ENCODE measurements at places on chromosomes 12 and 14. TPM values are rescaled to one million over a fixed set of nuclear protein-coding genes. Genes with fewer than 3 reads are reported as not detected.

GRCh38 chr14:37078131-37078530 lies 94.3 kb downstream of the SLC25A21 start:
- DNase-seq = no peak
- H3K27ac ChIP-seq = no peak overlapping the region
- no peak overlapping the region for H3K4me3 ChIP-seq
- no peaks in the 10 kb centered on the region for H3K36me3 ChIP-seq
- H3K4me1 ChIP-seq = peaks cover 4% of the 10 kb centered on the region
- no peaks in the 10 kb centered on the region for H3K27me3 ChIP-seq

PPFIA2 gene
- polyA plus RNA-seq = 1.2 TPM

GRCh38 chr12:13365748-13366366 lies 169.3 kb downstream of the EMP1 start:
- no peaks in the 10 kb centered on the region for H3K36me3 ChIP-seq
- no peak overlapping the region for H3K27ac ChIP-seq
- peaks cover 12% of the 10 kb centered on the region for H3K4me1 ChIP-seq
- DNase-seq = no peak

GRCh38 chr12:97148941-97149559 lies 242.0 kb downstream of the NEDD1 start:
- no peak overlapping the region for H3K27ac ChIP-seq
- H3K36me3 ChIP-seq = no peaks in the 10 kb centered on the region
- no peak overlapping the region for H3K4me3 ChIP-seq
- H3K4me1 ChIP-seq = no peaks in the 10 kb centered on the region
- DNase-seq = peak; percentile 85

GRCh38 chr12:93664573-93665138 lies 12.5 kb upstream of the CRADD start:
- H3K4me1 ChIP-seq = no peaks in the 10 kb centered on the region
- no peak for DNase-seq
- no peaks in the 10 kb centered on the region for H3K27me3 ChIP-seq
- H3K36me3 ChIP-seq = no peaks in the 10 kb centered on the region

DNA sequence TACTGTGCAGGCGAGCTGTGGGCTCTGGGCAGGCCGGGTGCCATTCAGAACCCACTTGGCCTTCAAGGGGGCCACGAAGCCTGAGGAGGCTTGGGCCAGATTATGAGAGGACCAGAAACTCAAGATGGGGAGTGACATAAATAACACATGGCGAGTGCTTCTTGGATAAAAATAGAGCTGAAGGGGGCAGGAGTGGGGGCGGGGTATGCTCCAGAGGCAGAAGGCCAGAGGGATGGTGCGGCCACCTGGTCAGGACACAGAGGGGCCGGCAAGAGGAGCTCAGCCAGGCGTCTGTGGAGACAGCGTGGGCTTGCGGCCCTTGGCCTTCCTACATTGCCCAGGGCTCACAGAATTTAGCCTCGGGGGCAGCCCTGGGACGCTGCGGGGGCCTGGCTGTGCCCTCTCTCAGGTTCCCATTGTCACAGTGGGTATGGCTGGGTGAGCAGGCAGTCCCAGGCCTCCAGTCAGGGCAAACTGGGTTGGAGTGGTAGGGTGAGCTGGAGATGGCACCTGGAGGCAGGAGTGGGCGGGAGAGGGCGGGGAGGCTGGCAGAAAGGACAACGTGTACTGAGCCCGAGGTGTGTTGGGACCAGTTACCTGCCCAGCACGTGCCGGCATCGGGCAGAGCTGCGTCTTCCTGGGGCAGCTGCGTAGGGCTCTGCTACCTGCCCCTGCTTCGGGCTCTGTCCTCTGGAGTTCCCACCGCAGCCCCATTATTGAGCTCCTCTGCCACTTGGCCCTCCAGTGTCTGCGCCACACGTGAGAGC lies 7.4 kb upstream of the SLC25A29 start:
- no peaks in the 10 kb centered on the region for H3K36me3 ChIP-seq
- H3K4me1 ChIP-seq = peaks cover 11% of the 10 kb centered on the region
- DNase-seq = no peak
- H3K27ac ChIP-seq = no peak overlapping the region
- no peak overlapping the region for H3K4me3 ChIP-seq

GRCh38 chr14:90575781-90576180 lies 179.0 kb downstream of the CALM1 start:
- H3K4me3 ChIP-seq = no peak overlapping the region
- H3K4me1 ChIP-seq = no peaks in the 10 kb centered on the region
- H3K27me3 ChIP-seq = no peaks in the 10 kb centered on the region

DNA sequence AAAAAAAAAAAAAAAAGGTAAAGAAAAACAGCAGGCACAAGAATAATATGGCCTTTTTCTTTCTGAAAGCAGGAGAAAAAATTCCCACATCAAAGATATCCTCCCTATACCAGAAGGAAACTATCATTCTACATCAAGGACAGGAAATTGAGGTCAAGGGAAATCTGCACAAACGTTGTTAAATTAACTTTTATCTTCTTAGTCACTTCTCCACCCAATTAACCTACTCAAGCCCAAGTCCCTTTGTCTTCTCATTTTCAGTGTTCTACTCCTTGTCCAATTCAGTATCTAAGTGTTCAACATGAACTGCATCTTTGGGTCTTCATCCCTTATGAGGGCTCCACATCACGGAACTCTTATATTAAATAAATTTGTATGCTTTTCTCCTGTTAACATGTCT lies 15.7 kb downstream of the NDUFA12 start:
- H3K36me3 ChIP-seq = no peaks in the 10 kb centered on the region
- no peak for DNase-seq
- no peak overlapping the region for H3K27ac ChIP-seq
- no peaks in the 10 kb centered on the region for H3K27me3 ChIP-seq
- no peaks in the 10 kb centered on the region for H3K4me1 ChIP-seq
- no peak overlapping the region for H3K4me3 ChIP-seq

DNA sequence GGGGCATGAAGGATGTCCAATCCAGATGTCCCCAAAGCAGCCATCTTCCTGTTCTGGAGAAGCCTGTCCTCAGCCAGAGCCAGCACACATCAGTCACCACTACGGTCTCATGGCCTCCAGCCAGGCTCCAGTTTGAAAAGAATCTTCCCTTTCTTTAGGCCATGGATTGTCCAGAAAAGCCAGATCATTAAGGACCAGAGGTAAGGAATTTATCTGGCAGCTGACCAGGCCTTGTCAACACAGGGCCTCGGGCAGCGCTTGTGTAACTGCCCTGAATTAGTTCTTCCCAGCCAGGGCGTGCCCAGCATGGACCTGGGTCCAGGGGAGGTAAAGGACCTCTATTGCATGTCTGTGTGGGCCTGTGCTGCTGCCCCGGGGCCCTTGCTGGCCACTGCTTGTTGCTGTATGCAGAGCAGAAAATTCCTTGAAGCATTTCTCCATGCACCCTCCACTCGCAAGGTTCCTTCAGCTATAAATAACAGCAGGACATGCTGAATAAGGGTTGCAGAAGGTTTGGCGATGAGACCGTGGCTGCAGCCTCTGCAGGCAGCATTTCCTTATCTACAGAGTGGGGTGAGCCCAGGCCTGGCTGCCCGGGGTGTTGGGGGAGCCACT lies 21.7 kb upstream of the VPS37B start:
- no peak overlapping the region for H3K4me3 ChIP-seq
- H3K4me1 ChIP-seq = peaks cover 6% of the 10 kb centered on the region
- H3K27ac ChIP-seq = peak overlapping the region; percentile 68

DNA sequence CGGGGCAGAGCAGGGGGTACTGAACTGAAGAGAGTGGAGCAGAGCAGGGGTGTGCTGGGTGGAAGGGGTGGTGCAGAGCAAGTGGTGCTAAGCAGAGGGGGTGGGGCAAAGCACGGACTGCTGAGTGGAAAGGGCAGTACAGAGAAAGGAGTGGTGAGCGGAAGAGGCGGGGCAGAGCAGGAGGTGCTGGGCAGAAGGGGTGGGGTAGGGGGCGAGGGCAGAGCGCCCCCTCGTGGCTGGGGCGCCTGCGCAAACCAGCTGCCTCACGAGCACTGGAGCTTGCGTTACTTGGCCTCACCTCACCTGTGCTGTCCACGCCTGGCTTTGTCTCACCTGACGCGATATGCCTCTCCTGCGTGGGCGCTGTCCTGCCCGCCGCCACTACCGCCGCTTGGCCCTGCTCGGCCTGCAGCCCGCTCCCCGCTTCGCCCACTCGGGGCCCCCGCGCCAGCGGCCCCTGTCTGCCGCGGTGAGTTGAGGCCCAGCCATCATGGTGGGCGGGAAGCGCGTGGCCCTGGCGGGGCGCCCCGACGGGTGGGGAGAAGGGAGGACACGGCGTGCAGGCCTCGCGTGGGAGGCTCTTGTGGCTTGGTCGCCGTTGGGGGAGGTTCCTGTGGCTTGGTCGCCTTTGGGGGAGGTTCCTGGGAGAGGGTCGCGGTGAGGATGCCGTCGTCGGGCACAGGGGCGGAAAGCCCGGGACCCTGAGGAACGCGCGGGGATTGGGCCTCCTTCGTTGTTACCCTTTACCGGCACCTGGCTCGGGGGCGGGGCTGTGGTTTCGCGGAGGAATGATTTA lies at the start of gene COX8C:
TSS of gene COX8C (plus strand) at position 257 of the 796 bp plus-strand sequence. CDS start at position 344, 87 bp downstream.
- H3K27ac ChIP-seq = no peak within 1 kb of the TSS
- no peaks in the 10 kb centered on the region for H3K27me3 ChIP-seq
- H3K36me3 ChIP-seq = no peaks in the 10 kb centered on the region
- H3K4me3 ChIP-seq = no peak within 1 kb of the TSS
- no peak for DNase-seq

DNA sequence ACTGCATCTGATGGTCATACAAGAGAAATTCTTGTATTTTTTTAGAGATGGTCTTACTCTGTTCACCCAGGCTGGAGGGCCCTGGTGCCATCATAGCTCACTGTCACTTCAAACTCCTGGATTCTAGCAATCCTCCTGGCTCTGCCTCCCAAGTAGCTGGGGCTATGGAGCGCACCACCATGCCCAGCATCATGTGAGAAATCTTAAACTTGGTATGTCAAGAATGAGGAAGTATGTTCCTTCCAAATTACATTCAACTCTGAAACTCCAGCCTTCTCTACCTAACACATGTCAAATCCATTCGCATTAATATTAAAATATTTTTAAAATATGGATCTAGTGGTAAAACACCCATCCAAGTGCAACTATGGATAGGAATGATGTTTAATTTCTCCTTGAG lies 27.5 kb upstream of the CDKN3 start:
- DNase-seq = no peak
- H3K36me3 ChIP-seq = no peaks in the 10 kb centered on the region
- peaks cover 5% of the 10 kb centered on the region for H3K4me1 ChIP-seq
- H3K27ac ChIP-seq = no peak overlapping the region
- H3K27me3 ChIP-seq = no peaks in the 10 kb centered on the region

DNA sequence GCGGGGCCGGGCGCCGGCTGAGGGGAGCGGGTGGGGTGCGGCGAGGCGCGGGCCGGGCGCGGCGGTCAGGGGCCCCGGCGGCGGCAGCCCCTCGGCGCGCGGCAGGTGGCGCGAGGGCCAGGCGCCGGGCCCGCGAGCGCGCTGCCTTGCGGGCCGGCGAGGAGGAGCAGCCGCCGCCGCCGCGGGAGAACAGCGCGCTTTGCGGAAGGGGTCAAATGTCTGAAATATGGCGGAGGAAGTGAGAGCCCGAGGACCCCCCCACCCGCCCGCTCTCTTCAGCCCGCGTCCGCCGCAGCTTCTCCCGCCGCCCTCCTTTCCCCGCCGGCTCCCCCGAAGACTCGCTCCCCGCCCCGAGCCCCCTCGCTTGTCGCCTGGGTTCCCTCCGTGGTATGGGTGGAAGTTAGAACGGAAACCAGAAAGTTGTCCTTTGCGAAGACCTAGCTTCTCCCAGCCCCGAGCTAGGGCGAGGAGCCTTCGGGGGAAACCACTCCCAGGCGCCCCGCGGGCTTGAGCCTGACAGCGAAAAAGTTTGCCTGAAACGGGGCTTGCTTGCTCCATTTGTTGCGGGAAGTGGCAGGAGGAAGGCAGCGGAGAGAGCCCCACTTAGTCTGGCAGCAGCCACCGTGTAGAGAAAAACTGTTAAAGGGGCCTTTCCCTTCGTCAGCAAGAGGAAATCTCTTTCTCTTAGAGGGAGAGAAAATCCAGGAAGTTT lies 551 bp downstream of the RAP1B start:
- no peaks in the 10 kb centered on the region for H3K36me3 ChIP-seq
- no peaks in the 10 kb centered on the region for H3K27me3 ChIP-seq
- H3K27ac ChIP-seq = peak overlapping the region; percentile 100
- DNase-seq = peak; percentile 74
- peak overlapping the region; percentile 77 for H3K4me3 ChIP-seq
- peaks cover 23% of the 10 kb centered on the region for H3K4me1 ChIP-seq

Measured in hepatocyte (in vitro differentiated cells).